ENCODE measurements at places on chromosomes 2 and 18.
A peak's percentile ranks its signal among the peaks of the same experiment; 100 is the strongest.

GRCh38 chr18:5380586-5380985 is 85.1 kb upstream of the ZBTB14 start:
- peak; percentile 8 for DNase-seq

- no peak for DNase-seq
These were observed 156.2 kb upstream of the CELF4 start for GRCh38 chr18:37721544-37722522.

GRCh38 chr18:47283476-47283875 is 32.0 kb upstream of the SKOR2 start:
- no peak for DNase-seq

- no peak for DNase-seq
These were observed 4.9 kb upstream of the LBH start for GRCh38 chr2:30226144-30227032.

All from left kidney (tissue), 8 donors.